ENCODE measurements at places on chromosomes 6 and 20. TPM values are rescaled to one million over a fixed set of nuclear protein-coding genes. Genes with fewer than 3 reads are reported as not detected.

KCNK16 gene
- total RNA-seq: not detected

FOXQ1 gene
- not detected for total RNA-seq

SCRT2 gene
- not detected for total RNA-seq

ENPP5 gene
- not detected for total RNA-seq

SOX12 gene
- total RNA-seq: 5.7 TPM

SIRPB1 gene
- total RNA-seq: 6.0 TPM

PPP1R3D gene
- 8.7 TPM for total RNA-seq
